ENCODE measurements at places on chromosomes 11 and 22. TPM values are rescaled to one million over a fixed set of nuclear protein-coding genes. Genes with fewer than 3 reads are reported as not detected.

DNA sequence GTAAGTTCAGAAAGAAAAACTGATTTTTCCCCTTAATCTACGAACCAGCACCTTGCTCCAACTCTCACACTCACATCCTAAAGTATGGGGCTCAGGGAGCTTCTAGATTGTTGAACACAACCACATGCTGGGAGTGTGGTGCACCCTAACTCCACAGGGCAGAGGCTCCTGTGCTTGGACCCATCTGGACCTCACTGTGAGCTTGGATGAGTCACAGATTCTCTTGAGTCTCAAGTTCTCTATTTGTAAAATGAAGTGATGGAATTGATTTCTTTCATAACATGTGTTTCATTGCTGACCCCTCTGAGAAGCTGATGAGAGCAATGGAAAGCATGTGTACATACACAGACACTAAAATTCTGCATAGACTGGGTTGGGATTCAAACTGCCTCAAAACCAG is 109.7 kb downstream of the PGR start:
- DNase-seq, result no peak

DNA sequence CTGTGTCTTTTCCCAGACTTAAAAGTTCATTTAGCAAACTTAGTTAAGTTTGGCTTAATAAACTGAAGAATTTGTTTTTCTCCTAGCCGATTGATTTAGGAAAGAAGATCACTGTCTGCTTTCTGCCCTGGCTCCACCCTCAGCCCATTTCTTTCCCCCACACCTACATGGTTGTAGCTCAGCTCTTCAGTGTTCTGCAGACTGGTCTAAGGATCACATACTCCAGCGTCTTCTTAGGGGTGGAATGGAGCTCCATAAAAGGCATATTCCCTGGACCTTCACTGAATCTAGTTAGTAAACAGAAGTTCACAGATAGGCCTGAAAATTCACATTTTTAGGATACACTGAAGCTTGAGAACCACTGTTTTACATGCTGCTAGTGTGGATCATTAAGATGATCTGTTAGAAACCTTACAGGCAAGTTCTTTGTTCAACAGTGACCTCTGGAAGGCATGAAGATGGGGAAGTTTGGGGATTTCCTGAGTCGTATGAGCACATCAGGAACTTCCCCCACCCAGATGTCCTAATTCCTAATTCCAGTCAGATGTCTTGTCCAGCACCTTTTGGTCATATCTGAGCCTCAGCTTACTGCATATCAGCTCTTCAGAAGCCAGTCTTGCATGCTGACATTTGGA is 16.8 kb downstream of the PIWIL4 start:
- DNase-seq, result no peak

- peak; percentile 97 for DNase-seq
Measured at GRCh38 chr11:12159351-12160099, 49.1 kb downstream of the MICAL2 start.

GRCh38 chr22:29734838-29735237 is 15.0 kb downstream of the CABP7 start:
- DNase-seq, result no peak

DNA sequence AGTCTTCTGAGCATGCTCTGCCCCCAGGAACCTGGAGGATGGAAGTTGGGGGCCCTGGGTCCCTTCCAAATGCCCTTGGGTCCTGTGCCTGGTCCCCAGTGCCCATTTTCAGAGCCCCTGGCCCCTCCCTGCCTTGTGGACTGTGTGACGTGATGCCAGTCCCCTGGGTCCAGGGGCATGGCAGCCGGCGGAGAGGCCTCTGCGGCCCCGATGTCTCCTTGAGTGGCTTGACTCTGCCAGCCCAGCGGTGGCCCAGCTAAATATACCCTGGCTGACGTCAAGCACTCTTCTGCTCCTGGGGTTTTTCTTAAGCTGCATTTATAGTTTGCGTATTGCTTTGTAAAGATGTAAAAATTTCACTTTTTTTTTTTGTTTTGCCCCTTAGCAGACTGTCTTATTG is 35.2 kb upstream of the PARVG start:
- no peak for DNase-seq

DNA sequence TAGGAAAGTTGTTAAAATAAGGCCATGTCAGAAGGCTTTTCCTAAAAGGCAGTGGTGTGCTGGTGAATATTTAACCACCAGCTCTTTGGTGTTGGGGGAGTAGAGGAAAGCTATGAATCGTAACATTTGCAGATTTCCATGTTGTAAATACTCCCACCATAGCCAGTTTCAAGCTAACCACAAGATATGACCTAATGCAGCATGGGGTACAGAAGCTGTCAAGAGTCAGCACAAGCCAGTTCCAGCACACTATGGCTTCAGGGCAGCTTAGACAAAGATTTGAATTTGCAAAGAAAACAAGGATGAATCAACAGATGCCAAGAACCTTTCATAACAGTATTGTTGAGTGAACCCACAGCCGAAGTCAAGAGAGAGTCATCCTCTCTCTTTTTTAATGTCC is 40.0 kb downstream of the COMMD9 start:
- DNase-seq, result peak; percentile 94

DNA sequence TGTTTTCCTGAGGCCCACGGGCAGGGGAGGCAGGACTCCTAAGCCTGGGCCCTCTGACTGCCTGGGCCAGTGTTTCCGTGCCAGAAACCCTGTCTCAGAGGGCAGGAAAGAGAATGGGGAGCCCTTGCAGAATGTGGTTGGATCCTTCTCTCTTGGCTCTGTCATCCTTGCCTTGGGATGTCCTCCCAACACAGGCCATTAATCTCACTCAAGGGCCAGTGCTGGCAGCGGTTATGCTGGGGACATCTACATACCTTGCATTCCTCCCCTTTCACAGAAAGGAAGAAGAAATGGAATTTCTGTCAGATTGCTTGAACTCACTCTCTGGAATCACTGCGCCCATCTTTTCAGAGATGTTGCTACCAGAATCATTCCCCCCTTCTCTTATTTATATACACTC is 296.9 kb downstream of the KIRREL3 start:
- peak; percentile 51 for DNase-seq

- DNase-seq, result no peak
Measured at GRCh38 chr11:101940901-101941520, 24.7 kb upstream of the ANGPTL5 start.

CNIH2 gene
- 2.0 TPM for total RNA-seq

GRCh38 chr11:124536520-124536919 is 6.9 kb downstream of the OR8B12 start:
- peak; percentile 21 for DNase-seq

DNA sequence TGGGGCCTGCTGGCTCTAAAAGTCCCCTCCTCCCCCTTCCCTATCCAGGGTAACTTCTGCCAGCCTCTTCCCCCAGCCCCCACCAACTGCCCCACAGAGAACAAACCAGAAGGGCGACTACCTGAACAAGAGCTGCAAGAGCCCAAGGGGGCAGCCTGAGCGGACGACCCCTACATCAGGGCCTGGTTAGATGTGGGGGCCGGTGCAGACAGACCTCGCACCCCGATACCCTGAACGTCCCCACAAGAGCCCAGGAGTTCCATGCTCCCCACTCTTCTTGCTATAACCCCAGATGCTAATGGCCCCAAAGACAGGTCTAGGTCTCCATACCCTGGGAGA is 20.7 kb downstream of the SUN2 start:
- DNase-seq, result no peak

SLC22A9 gene
- not detected for total RNA-seq

TEX54 gene
- total RNA-seq, result not detected

TBC1D22A gene
- 7.3 TPM for total RNA-seq

DNA sequence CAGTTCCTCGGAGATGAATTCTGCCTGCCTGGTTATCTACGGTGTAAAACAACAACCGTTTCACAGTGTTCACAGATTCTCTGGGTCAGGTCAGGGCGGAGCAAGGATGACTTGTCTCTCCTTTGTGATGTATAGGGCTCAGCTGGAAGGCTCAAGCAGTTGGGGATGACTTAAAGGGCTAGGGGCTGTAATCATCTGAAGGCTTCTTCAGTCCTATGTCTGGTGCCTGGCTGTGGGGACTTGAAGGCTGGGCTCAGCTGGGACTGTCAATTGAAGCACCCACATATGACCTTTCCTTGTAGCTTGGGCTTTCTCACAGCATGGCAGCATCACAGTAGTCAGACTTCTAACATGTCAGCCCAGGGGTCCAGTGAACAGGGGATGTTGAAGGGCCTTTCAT is 29.3 kb downstream of the EIF3F start:
- no peak for DNase-seq

MS4A6E gene
- total RNA-seq, result 25.8 TPM

DNA sequence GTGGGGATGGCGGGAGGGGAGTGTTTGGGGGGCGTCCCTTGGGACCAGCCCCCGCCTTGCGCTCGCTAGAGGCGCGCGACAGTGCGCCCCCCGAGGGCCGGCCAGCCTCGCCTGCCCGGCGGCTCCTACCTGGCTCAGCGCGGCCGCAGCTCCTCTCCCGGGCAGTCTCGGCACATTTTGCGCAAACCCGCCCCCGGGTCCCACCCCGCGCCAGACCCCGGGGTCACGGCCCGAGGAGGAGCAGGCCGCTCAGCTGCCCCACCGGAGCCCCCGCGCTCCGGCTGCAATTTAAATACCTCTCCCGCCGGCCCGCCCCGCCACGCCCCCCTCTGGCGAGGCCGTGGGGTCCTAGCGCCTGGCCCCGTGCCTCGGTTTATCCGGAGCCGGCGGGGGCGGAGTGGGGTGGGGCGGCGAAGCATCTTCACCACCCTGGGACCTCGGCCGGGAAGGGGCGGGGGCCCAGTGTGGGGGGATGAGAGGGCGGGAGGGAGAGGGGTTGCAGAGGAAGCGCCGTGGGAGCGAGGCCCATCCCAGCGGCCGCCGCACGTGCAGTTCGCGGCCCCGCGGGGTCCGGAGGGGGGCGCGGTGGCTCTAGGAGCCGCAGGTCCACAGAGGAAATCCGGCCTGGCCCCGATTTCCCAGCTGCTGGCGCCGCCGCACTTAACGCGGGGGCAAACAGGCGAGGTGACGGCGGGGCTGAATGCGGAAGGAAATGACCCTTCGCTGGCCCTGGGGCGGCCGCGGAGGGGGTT is at the start of gene LRRC32:
Gene LRRC32 (minus strand): TSS at position 263 of the 752 bp plus-strand sequence. CDS start 4,793 bp downstream, outside the sequence.
- no peak for DNase-seq

YPEL4 gene
- total RNA-seq, result 0.25 TPM

GRCh38 chr22:27685970-27686369 is 115.6 kb downstream of the MN1 start:
- DNase-seq, result no peak

GRCh38 chr11:69601011-69601975 is 39.7 kb upstream of the CCND1 start:
- no peak for DNase-seq

CRYBA4 gene
- not detected for total RNA-seq

DNA sequence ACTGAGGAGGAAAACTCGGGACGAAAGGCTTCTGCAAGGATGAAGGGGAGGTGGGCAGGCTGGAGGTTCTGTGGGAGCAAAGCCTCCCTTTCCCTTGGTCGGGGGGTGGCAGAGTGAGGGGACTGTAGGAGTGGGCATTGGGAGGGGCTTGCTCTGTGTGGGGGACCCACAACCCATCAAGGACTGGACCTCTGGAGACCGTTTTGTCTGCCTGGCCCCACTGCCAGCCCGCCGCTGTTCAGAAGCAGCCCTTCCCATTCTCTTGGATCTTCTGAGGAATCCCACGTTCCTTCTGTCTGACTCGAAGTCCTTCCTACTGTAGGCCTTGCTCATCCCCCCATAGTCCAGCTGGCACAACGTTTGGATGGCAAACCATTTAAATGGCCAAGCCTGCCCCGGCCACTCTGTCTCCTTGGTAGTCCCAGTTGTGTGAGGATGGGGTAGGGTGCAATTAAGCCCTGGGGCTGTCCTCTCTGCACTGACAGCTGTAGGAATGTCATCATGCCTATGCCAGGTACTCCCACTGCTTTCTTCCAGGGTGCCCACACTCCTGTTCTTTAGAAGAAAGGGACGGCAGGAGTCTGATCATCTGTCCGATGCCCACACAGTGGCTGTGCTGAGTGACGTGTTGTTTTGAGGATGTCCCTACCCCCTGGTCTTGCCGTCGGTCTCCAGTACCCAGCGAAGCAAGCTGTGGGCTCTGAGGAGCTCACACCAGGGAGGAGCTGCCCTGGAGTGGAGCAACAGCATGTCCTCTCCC is 17.0 kb upstream of the NECTIN1 start:
- no peak for DNase-seq

TTLL8 gene
- total RNA-seq, result not detected

TUBA8 gene
- total RNA-seq, result 1.3 TPM

PDE2A gene
- total RNA-seq, result 4.6 TPM

GPHA2 gene
- not detected for total RNA-seq

- DNase-seq, result peak; percentile 80
Measured at GRCh38 chr11:72814286-72815109, at the start of gene ATG16L2. TSS of gene ATG16L2 (plus strand) at chr11:72814411. CDS start at chr11:72814446, 35 bp downstream.

DNA sequence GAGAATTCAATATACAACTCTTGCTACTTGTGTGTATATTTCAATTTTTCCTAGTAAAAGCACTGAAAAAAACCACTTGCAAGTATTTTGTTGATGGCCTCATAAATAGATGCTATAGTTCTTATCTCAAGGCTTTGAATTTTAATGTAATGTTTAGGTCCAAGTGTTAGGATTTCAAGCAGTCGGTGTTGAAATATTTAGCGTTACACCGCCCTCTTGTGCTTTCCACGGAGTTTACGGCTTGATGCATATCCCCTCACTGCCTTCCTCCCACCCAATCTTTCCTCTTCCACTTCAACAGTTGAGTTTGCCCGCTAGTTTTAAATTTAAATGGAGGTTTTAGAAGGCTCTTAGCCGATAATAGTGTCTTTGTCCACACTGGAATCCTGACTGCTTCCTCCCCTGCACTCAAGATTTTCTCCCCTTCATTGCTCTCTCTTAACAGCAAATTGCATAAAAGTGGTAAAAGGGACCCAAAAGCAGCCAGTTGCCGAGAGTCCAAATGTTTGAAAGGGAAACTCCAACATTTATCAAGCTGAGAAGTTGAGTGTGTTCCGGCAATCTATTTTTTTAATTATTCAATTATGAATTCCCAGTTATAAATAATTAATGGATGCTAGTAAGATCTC is 25.9 kb upstream of the HTATIP2 start:
- peak; percentile 18 for DNase-seq

PRRG4 gene
- total RNA-seq, result 4.4 TPM

MS4A13 gene
- total RNA-seq, result not detected

VSIG10L2 gene
- not detected for total RNA-seq

GRCh38 chr11:72643547-72643946 is 30.7 kb downstream of the PDE2A start:
- peak; percentile 89 for DNase-seq

DNA sequence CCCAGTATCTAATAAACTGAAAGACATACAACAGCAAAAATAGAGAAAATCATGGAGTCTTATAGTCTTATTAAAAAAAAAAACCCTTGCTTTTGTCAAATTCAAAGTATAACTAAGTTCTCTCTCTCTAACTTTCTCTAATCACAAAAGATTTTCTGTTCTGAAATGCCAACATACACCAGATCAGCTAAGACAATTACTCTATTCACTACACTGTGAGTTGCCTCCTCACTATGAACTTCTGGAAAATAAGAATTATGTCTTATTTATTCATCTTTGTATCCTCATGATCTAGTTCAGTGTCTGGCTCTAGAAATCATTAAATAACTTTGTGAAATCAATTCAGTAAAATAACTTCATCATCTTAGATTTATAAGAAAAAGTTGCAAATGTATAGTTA is 12.7 kb downstream of the FAM76B start:
- no peak for DNase-seq

NLRP10 gene
- total RNA-seq, result 2.1 TPM

HBG2 gene
- not detected for total RNA-seq
